ENCODE measurements at places on chromosomes 6 and 20.

- DNase-seq = no peak
These were observed 18.3 kb downstream of the KIF6 start for GRCh38 chr6:39706819-39707335.

- DNase-seq = no peak
These were observed 88.1 kb downstream of the ERMARD start for GRCh38 chr6:169839493-169839892.

DNA sequence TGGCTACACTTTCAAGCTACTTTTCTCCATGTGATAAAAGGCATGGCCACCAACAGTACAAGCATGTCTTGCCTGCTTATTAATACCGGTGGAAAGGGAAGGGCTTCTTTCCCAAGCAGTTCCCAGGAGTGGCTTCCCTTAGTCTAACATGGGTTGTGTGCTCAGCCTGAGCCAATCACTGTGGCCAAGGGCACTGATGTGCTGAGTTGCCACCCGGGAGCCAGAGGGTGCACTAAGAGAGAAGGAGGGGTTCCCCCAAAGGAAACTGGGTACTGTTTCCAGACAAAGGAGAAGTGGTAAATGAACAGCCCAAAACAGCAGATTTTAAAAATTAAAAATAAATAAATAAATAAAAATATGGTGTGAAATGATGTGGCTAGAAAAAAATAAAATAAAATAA, 68.5 kb downstream of the BANF2 start:
- DNase-seq = no peak

DNA sequence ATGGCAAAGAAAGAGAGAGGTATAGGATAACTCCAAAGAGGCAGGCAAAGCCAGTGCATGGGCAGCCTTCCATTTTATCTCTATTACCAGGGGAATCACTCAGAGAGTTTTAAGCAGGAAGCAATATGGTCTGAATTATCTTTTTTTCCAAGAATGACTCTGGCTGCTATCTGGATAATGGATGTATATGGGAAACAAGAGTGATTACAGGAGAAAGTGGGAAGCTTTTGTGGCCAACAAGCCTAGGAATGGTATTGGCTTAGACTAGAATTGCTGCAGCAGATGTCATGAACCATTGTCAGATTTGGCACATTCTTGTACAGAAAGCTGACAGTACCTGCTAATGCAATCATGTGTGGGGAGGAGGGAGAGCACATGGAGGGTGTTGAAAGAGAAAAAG, 73.0 kb upstream of the BTBD3 start:
- no peak for DNase-seq

DNA sequence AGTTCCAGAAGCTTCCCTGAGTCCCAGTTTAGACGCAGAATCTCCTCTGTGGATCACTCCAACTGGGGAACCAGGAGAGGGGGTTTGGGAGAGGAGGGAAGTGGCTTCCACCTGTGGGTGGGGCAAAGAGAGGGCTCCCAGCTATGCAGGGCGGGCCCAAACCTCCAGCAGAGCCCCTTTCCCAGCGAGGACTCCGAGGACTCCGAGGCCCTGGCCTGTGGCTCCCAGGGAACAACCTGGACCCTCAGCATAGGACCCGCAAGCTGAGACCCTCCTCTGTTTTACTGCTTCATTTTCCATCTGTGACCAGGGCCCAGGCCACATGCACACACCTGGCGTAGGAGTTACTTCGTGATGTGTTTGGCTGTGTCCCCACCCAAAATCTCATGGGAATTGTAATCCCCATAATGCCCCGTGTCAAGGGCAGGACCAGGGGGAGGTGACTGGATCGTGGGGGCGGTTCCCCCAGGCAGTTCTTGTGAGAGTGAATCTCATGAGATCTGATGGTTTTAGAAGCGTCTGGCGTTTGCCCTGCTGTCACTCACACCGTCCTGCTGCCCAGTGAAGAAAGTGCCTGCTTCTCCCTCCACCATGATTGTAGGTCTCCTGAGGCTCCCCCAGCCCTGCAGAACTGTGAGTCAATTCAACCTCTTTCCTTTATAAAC, 27.9 kb downstream of the NTSR1 start:
- DNase-seq = no peak

DNA sequence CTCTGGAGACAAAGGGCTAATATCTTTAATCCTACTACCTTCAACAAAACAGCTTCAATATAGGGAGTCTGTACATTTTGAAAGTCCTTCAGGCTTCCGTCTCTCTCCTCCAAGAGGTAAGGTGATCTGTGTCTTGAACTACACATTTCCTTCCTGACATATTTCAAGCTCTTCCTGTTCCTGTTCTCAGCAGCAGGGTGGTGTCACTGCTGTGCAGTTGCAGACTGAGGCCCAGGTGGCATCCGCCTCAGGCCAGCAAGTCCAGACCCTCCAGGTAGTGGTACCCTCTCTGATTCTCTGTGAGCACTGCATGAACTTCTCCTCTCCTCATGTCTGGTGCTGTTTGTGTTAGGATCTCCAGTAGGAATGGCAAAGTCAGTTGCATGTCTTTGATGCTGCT, 7.8 kb downstream of the NFYA start:
- no peak for DNase-seq

DNA sequence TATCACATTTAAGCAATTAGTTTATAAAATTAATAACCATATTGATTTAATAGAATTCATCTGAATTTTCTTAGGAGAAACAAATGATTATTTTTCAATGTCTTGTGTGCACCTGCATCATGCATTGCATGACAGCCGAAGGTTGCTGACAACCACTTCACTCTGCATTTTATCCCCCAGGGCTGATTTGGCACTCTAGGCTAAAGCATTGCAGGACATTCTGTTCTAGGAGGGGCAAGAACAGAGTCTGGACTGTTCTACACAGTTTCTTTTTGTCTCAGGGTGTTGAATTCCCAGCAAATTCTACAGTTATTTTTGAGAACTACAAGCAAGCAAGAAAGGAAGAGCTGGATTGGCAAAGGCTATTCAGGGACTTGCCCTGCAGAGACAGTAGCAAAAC, 570.4 kb upstream of the EYS start:
- DNase-seq = no peak

DNA sequence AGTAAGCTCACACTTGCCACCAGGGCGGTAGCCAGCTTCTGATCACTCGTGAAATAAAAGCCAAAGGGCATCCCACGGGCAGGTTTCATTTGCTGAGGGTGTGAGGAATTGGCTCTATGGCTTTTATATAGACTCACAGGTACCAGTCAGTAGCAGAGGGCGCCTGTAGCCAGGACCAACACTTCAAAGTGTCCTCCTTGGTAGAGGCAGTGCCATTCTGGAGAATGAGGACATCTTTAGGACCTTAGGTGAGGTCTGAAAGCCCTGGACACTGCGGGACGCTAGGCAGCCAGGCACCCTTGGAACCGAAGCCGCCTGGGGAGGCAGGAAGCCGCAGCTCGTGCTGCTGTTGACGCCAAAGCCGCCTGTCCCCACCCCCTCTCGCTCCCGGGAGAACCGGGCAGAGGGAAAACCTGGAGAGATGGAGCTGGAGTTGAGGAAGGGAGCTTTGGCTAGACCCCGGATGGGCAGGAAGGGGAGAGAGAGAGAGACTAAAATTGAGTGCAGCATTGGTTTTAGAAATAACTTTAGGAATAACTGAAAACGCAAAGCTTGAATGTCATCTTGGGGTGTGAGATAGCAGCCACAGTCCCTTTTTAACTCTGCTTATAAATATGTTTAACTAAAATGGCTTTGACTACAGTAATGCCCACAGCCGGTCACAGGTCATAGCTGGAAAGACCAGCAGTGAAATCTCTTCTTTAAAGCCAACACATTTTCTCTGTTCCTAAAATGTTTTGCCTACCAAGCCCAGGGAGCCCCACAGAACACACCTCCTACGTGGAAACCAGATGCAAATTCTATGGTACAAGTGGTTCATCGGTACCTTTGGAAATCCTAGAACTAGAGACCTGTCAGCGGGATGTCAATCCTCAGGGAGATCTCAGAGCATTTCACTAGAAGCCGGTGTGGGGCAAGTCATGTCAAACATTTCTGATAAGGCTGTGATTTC, 128.5 kb upstream of the CDYL start:
- DNase-seq = no peak

GRCh38 chr20:1174787-1175186, 10.0 kb downstream of the TMEM74B start:
- DNase-seq = no peak

GRCh38 chr6:170174124-170174770, 116.6 kb downstream of the DLL1 start:
- no peak for DNase-seq

GRCh38 chr20:40741507-40742106, 52.6 kb upstream of the MAFB start:
- DNase-seq = peak; percentile 14

- no peak for DNase-seq
These were observed 122.2 kb downstream of the AFG1L start for GRCh38 chr6:108417027-108417426.

GRCh38 chr6:47375426-47375825, 65.7 kb upstream of the TNFRSF21 start:
- no peak for DNase-seq

DNA sequence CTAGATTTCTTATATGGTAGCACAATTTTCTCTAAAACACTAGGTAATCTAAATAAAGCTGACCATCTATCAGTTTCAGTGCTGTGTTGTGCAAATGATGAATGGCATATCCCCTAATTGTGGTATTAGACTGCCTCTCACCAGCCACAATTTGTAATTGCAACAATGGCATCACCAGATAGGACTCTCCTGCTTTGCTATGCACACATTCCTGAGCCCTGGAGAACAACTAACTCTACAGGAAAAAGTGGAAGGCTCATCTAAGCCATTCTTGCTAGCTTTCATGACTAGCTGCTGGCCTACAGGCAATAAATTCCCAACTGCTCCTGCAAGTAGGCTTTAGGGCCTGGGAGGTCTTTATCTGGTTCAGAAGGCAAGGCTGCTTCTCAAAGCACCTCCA, 974.1 kb downstream of the EYS start:
- DNase-seq = no peak

DNA sequence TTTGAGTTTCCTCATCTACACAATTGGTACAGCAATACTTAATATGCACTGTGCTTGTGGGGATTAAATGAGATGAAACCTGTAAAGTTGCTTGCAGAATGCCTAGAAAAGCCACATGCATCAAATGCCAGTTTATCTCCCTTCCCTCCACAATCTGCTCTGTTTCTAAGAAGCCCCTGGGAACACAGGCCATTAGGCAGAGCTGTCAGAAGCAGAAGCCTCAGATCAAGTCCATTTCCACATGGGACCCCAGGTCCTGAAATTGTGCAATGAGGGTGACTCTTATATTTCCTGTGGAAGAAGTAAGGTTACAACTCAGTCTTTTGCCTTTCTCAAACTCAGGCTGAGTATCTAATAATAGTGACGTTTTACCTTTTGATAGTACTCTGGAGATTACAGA, 737.4 kb downstream of the KIF16B start:
- no peak for DNase-seq

- no peak for DNase-seq
These were observed 266.2 kb downstream of the UTRN start for GRCh38 chr6:144551339-144551738.

- no peak for DNase-seq
These were observed 16.1 kb downstream of the UCKL1 start for GRCh38 chr20:63940071-63940471.

GRCh38 chr6:35170891-35171290, 29.8 kb upstream of the TCP11 start:
- DNase-seq = no peak
